ENCODE measurements at places on chromosomes 2 and 18.

GRCh38 chr2:77629539-77629938, 107.4 kb upstream of the LRRTM4 start:
- H3K36me3 ChIP-seq, result no peaks in the 10 kb centered on the region
- no peak for DNase-seq
- H3K4me3 ChIP-seq, result no peak overlapping the region
- no peaks in the 10 kb centered on the region for H3K4me1 ChIP-seq
- H3K27me3 ChIP-seq, result no peaks in the 10 kb centered on the region

- no peak overlapping the region for H3K4me3 ChIP-seq
- H3K4me1 ChIP-seq, result no peaks in the 10 kb centered on the region
- H3K36me3 ChIP-seq, result no peaks in the 10 kb centered on the region
- no peak for DNase-seq
These were observed 149.3 kb downstream of the COL6A3 start for GRCh38 chr2:237264480-237265219.

- peak overlapping the region; percentile 92 for H3K4me3 ChIP-seq
- peak; percentile 24 for DNase-seq
- peaks cover 6% of the 10 kb centered on the region for H3K27me3 ChIP-seq
- H3K4me1 ChIP-seq, result peaks cover 16% of the 10 kb centered on the region
These were observed 2.7 kb upstream of the LRP2 start for GRCh38 chr2:169365029-169365480.

DNA sequence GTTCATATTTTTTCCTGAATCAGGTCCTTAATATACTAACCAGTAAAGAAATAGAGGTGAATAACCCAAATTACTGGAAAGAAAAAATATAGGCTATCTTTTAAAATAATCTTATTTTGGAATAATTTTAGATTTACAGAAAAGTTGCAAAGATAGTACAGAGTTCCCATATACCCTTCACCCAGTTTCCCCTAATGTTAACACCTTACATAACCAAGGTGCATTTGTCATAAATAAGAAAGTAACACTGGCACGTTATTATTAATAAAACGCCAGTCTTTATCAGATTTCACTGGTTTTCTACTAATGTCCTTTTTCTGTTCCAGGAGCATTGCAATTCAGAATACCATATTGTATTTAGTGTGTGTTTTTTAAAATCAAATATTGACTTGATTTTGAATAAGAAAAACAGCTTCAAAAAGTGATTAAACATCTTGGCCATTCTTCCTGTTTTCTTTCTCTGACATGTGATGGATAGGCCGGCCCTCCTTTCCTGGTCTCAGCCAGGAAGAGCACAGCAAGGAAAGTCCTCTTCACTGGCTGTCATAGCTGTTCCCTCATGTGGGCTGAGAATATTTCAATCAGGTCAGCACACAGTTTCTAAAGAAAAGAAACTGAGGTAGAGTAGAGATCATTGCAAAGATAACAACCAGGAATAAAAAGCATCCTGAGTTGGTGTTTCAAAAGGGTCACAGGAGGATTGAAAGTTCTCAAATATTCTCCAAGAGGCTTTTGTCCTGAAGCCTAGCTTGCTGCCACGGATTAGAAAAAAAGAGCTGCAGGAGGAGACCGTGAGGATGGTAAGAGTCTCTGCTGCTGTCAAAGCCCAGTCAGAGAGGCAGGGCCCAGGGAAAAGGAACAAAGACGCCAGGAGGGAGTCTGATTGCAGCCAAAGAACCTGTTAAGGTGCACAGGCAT, 79.3 kb upstream of the ARL5A start:
- no peaks in the 10 kb centered on the region for H3K36me3 ChIP-seq
- no peaks in the 10 kb centered on the region for H3K27me3 ChIP-seq
- no peak for DNase-seq
- no peak overlapping the region for H3K4me3 ChIP-seq
- no peaks in the 10 kb centered on the region for H3K4me1 ChIP-seq

DNA sequence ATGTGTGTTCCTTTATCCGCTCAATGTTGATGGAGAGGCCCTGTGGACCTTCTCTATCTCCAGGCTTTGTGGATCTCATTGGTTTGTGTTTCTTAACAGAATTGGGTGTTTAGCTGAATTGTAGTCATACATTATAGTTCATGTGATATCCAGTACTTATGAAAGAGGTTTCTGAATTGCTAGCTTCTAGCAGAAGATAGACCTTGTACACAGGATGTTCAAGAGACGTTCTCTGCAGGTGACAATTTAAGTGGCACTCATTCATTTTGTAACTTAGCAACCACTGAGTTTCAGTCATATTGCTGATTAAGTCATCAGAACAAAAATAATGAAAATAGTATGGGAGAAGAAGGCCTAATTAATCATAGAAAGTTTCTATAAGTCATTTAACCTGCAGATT, 279.2 kb downstream of the ALPK2 start:
- H3K27ac ChIP-seq, result no peak overlapping the region
- H3K4me3 ChIP-seq, result no peak overlapping the region
- H3K36me3 ChIP-seq, result no peaks in the 10 kb centered on the region
- no peaks in the 10 kb centered on the region for H3K4me1 ChIP-seq
- no peak for DNase-seq
